Amygdala (tissue), 56 donors: ENCODE measurements at places on chromosomes 2 and 18.

DNA sequence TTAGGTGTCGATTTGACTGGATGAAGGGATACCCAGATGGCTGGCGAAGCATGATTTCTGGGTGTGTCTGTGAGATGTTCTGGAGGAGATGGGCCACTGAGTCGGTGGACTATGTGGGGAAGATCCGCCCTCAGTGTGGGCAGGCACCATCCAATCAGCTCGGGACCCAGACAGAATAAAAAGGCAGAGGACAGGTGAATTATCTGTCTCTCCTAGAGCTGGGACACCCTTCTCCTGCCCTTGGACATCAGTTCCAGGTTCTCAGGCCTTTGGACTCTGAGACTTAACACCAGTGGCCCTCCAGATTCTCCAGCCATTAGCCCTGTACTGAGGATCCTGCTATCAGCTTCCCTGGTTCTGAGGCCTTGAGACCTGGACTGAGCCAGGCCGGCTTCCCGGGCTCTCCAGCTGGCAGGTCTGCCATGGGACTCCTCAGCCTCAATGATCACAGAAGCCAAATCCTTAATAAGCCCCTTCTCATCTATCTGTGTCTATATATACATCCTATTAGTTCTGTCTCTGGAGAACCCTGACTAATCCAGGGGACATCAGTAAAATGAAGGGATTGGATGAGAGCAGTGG lies 11.7 kb downstream of the PROC start:
- DNase-seq = no peak

- DNase-seq = peak; percentile 81
These were observed at the start of gene MBOAT2 for GRCh38 chr2:9003616-9004337. TSS of gene MBOAT2 (minus strand) at chr2:9003684. CDS start at chr2:9003614, 70 bp downstream.

GRCh38 chr2:84830095-84830494 lies 50.8 kb downstream of the TRABD2A start:
- no peak for DNase-seq

DNA sequence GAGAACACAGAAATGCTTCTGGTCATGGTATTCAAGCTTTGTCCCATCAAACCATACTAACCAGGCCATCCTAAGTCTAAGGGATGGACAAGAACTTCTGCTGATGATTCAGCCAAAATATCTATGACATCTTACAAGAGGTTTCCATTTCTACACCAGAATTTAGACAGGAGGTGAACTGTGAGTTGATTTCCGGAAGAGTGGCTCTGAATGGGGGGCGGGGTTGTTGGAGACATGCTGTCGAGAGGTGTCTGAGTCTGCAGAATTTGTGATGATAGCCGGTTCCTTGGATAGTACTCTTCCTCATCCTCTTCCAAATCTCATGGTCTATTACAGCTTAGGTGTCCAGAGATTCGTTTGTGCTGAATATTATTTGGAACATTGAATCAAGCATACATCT lies 408.7 kb upstream of the TCF4 start:
- DNase-seq = no peak

DNA sequence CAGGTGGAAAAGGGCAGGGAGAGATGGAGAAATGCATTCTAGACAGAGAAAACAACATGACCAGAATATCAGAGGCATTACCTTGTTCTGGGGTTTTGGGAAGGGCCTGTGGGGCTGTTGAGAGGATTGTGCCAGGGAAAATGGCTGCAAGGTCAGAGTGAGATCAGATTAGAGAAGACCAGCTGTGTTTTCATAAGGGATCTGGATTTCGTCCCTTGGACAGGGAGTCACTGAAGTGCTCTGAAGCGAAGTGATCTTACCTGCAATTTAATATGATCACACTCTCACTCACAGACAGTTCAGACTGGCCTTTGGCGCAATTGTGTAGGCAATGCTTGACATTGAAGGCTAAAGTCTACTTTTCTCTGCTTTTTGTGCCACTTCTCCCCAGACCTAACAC lies 20.3 kb upstream of the REG3G start:
- no peak for DNase-seq

DNA sequence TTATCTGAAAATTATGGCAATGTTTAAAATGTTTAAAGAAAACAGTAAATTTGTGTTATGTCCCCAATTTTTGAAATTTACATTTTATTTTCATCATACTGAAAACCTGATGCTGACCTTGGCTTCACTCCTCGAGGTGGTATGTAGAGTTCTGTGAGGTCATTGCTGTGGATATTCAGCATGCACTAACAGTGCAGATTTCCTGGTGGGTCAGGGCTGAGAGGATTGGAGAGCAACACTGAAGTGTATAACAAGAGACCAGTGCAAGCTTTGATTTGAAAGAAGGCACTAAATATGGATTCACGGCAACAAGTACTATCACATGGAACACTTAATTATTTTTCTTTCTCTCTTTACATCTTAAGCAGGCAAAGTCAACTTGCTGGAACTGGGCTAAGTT lies 134.1 kb downstream of the SLC8A1 start:
- DNase-seq = no peak

DNA sequence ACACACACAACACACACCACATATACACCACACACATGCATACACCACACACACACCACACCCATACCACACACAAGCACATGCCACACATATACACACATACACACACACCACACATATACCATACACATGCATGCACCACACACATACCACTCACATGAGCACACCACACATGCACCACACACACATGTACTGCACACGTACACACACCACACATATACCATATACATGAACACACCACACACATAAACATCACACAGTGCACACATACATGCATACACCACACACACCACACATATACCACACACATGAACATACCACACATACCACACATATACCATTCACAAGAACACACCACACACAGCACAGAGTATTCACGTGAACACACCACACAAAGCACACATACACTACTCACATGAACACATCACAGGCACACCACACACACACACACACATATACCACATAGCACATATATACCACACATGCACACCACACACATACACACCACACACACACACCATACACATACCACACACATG lies 219.9 kb upstream of the RAB6C start:
- DNase-seq = no peak

GRCh38 chr18:44709307-44710126 lies 28.8 kb downstream of the SETBP1 start:
- DNase-seq = no peak

- DNase-seq = no peak
These were observed 16.0 kb downstream of the PDCD1 start for GRCh38 chr2:241842620-241843211.

DNA sequence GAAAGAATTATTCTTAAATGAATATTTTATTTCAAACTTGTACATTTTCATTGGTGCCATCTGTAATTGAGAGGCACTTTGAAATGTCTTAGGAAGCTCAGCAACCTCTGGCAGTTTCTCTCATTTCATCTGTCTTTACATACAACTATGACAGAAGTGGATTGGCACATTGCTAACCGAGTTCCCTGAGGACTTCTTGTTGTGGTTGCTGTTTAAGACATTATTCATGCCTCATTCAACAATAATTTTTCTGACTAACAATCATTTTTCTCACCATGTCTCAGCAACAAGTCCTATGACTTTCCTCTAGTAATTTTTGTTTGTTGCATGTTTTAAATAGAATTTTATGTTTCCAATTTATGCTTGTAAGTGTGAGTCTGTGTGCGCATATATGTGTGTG lies 284.0 kb upstream of the CWC22 start:
- no peak for DNase-seq

DNA sequence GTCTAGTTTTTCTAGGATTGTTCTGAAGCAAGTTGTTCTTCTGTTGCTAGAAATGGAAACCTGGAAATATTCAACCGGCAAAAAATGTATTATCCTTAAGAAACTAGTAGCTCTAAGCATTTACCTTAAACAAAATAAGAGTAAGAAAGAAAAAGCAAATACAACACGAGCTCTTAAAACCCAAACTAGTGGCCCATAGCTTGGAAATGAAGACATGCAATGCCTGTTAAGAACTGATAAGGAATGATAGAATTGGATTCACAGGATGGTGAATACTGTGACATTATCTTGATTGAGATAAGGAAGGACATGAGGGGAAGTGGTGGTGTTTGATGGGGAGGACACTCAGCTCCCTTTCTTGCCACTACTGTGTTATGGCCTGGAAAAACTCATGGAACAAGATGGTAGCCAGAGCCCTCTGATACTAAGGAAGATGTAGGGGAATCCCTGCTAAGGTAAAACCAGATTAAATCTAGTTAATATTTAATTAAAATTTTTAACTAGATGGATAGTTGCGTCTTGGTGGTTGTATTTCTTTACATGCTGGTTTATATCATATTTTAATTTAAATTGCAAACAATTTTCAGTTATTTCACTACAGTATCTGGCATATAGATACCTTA lies 193.8 kb downstream of the LPIN1 start:
- no peak for DNase-seq

- peak; percentile 74 for DNase-seq
These were observed 95.5 kb downstream of the DYSF start for GRCh38 chr2:71548646-71549425.

DNA sequence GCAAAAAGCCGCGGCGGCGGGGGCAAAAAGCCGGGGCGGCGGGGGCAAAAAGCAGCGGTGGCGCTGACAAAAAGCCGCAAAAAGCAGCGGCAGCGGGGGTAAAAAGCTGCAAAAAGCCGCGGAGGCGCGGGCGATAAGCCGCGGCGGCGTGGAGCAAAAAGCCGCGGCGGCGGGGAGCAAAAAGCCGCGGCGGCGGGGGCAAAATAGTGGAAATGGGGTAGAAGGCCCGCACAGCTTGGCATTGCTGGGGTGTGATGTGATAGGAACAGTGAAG lies 450.1 kb downstream of the ANKRD30B start:
- no peak for DNase-seq

DNA sequence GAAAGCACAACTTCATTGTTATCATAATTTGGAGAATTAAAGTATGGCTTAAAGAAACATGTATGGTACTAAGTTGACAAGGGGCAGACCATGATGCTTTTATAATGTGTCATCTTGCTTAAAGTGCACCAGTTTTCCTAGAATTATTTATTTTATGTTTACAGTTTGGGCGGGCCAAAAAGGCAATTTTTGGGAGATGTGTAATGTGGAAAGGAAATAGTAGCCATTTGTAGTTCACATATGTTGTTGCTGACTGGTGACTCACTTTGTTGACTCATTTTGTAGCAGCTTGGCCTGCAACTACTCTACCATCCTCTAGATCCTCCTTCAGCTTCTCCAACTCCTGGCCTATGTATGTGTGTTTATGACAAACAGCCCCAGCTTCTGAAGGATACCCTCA lies 7.7 kb downstream of the ZSCAN30 start:
- no peak for DNase-seq

DNA sequence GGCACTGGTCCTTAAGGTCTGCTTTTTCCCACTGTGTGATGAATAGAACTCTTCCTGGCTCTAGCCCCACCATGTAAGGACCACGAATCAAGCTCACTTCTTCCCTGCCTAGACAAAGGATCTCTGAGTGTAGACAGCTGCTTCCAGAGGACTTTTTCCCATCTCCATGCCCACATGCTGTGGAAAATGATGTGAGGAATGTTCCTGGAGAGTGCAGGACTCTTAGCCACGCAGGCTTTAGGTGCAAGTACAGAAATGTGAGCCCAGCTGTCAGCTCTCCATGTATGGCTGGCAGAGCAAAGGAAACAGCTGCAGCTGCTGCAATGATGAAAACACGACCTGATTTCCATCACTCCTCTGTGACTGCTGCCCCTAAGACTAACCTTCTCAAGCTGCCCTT lies 35.5 kb downstream of the NXPH2 start:
- no peak for DNase-seq

DNA sequence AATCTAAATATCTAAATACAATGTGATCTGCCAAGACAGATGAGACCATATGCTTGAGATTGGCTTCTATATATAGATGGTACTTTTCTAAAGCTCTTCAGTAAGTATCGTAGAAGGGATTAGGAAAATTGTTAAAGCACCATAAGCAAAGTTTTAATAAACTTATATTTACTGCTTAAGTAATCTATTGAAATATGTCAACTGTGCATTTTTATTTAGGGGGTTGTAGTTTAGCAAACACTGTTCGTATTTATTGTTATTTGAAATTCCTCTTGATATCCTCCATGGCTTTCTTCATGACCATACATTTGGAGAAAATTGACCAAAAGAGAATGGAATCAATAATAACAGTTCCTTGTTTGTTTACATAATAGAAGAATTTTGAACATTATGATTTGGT lies 102.7 kb downstream of the MIB1 start:
- DNase-seq = no peak

DNA sequence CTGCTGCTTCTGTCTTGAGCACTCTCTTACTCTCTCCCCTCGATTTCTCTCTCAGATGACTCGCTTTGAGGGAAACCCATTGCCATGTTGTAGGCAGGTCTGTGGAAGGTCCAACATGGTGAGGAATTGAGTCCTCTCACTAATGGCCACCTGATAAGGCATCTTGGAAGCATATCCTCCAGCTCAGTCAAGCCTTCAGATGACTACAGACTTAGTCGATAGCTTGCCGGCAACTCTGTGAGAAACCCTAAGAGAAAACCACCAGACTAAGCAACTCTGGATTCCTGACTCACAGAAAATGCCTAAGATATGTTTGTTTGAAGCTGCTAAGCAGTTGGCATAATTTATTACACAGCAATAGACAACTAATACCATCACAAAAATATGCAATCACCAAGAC lies 51.2 kb downstream of the WDR75 start:
- DNase-seq = no peak

DNA sequence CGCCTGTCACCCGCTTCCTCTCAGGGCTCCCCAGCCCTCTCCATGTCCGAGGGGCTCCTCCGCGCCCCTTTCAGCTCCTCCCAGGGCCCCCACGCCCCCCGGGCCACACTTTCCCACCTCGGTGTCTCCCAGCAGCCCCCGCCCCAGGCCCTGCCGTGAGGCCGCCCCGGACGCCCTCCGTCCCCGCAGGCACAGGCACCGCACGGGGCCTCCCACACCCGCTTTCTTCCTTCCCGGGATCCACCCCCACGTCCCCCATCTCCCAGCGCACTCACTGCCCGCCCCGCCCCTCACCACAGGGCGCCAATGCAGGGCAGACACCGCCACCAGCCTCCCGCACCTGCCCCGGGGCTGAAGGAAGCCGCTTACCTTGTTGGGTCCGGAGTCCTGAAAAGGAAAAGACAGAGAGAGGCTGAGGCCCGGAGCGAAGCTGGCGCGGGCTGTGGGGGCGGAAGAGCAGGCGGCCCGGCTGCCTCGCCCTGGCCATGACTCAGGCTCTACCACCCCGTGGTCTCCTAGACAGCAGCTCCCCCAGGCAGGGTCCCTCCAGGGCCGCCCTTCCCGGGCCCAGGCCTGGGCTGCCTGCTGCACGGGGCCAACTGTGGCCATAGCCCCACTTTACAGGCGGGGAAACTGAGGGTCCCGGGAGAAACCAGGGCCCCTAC lies 37.7 kb downstream of the KIF1A start:
- DNase-seq = no peak

- no peak for DNase-seq
These were observed 30.9 kb upstream of the UBE2F start for GRCh38 chr2:237935740-237936452.

DNA sequence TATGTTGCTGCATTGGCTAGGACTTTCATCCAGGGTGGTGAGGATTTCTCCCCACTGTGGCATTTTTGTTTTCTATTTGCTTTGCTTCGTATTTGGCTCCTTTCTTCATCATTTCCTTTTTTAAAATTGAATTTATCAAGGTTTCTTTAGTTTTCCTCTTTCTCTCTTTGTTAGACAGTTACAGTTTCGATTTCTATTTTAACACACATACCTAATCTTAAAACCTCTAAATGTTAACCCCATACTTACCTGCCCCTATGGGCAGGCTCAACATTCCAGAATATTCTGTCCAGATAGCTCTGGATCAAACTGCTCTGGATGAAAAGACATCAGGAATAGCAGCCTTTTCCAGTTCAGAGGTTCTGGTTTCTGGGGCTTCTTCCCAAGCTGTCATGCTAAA lies 49.2 kb downstream of the DIPK1C start:
- no peak for DNase-seq
